ENCODE measurements at places on chromosomes 2 and 18.

GRCh38 chr2:235966396-235966795, 201.8 kb downstream of the GBX2 start:
- DNase-seq: no peak

GRCh38 chr2:46151577-46151976, 145.6 kb upstream of the EPAS1 start:
- no peak for DNase-seq

DNA sequence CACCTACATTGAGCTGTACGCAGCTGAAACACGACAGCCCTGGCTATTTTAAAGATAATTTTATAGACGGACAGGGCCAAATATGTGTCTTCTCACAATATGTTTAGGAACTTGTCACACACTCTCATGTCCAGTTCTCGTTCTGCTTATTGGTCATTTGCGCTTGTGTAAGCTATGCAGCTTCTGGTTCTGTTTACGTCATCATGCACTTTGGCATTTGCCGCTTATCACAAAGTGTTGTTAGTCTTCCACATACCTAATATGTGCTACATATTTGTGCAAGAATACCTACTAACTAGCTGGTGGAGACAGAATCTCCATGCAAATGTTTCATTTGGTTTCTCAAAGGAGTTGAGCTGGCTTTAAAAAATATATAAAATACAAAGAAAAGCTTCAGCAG, 7.5 kb upstream of the ZNF516 start:
- no peak for DNase-seq

DNA sequence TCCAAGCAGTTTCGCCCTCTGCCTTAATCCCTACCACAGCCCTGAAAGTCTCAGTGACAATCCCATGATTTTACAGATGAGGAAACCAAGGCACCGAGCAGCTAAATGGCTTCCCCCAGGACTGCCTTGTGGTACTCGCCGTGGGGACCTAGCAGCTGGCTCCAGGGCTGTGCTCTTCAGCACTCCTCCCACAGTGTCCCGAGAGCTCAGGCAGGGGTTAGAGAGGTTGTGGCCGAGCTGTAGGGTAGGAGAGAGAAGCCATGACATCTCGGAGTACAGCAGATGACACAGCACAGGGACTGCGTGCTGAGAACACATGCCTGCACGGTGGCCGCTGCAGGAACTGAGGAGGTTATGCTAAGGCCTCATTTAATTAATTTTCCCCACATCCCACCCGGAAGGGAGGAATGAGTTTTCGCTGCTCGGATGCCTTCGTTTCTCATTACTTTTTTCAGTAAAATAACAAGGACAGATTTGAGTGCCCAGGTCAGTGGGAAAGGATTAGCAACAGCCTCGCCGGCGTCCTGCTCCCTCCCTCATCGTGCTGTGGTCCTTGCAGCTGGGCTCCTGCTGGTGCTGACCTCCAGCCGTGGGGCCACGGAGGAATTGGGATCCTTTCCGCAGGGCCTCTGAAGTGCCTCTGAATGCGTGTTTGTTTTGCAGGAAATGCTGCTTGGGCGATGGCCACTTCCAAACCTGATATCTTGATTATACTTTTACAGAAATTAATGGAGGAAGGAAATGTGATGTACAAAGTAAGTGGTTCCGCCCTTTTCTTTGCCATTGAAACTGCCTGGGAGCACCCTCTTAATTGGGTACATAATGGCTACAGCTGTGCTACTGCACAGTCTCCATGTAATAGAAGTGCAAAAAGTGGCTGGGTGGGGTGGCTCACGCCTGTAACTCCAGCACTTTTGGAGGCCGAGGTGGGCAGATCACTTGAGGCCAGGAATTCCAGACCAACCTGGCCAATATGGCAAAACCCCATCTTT, 61.2 kb downstream of the WDSUB1 start:
- DNase-seq: no peak

GRCh38 chr2:7377916-7378569, 460.8 kb downstream of the RNF144A start:
- DNase-seq: no peak

DNA sequence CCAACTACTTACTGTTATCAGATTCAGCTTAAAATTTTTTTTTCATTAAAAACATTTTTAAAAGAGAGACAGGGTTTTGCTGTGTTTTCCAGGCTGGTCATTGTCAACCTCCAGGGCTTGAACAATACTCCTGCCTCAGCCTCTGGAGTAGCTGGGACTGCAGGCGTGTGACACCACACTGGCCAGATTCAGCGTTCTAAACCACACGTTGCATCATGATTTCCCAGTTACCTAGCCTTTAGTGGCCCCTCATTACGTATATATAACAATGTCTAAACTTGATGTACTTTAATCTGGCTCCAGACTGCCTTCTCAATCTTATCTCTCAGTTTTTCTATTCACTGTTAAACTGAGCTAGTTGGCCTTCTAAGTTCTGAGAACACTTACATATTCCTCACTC, 89.6 kb downstream of the COMMD1 start:
- no peak for DNase-seq

GRCh38 chr2:128607440-128607839, 288.8 kb upstream of the HS6ST1 start:
- DNase-seq: no peak

- peak; percentile 23 for DNase-seq
Observed at GRCh38 chr2:85589982-85590791, 5.4 kb upstream of the RNF181 start.

DNA sequence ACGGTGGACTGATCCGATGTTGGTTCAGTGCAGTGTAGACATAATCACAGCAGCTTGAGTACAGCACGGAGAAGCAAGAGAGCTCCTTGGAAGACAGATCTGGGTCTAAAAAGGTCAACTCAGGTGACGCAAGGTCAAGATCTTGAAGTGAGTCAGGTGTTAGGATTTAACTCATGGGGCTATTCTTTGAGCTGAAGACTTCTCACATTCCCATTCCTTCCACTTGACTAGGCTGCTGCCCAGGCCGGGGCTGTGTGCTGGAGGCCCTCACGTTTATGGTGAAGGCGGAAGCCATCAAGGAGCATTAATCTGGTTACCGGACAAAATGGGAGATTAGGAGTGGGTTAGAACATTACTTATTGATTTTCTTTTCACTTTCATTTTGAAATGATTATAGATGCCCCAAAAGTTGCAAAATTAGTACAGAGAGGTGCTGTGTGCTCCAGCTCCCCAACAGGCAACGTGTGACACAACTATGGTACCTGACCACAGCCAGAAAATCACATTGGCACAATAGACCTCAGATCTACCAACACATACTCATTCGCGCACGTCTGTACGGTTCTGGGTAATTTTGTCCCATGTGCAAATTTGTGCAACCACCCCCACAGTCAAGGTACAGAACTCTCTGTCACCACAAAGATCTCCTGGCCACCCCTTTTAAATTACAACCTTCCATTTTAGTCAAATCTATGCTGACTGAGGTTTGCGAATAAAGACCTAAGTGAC, 77.6 kb upstream of the SEC11C start:
- no peak for DNase-seq

- no peak for DNase-seq
Observed at GRCh38 chr18:43886341-43886740, 609.1 kb upstream of the SYT4 start.

DNA sequence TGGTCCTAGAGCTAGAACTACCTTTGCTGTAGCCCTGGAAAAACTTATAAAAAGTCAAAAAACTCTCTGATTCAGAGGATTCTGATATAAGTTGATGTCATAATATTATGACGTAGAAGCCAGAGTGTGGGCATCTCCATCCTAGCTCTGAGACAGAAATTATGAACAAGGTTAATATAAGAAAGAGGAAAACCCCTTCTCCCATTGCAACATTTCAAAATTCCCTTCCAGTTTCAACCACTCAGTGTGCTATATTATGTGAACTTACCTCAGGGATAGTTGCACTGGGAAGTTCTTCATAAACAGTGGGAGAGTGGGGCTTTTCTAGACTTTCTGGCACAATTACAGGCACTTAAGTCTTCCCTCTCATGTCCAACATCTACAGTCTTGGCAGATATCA, 171.6 kb downstream of the PIK3C3 start:
- DNase-seq: no peak

DNA sequence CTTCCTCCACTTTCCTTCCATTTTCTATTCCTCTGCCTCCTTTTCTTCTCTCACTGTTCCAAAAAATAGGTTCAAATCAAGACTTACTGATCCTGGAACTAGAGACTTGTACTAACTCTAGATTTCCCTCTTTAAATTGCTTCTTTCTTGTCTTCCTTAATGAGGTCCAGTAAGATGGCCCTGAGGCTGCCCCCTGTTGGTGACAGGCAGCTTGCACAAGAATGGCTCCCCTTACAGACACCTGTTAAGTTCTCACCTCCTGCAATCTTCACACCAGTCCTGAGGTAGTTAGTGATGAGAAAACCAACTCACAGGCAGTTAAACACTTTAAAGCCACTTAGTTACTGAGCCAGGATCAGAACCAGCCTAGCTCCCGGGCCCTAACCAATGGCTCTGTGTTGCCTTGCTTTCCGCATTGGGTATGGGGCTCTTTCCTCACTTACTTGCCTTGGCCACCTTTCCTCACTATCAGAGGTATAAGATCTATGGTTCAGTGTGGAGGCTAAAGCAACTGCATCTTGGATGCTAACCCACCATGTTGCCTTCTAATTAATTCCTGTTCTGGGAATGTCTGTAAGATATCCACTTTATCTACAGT, 130.6 kb downstream of the AKAIN1 start:
- DNase-seq: no peak

GRCh38 chr2:203077451-203077850, 62.8 kb downstream of the NBEAL1 start:
- no peak for DNase-seq

- no peak for DNase-seq
Observed at GRCh38 chr2:10242998-10243925, 59.4 kb upstream of the HPCAL1 start.

- DNase-seq: no peak
Observed at GRCh38 chr18:79625195-79625923, 54.2 kb upstream of the CTDP1 start.

DNA sequence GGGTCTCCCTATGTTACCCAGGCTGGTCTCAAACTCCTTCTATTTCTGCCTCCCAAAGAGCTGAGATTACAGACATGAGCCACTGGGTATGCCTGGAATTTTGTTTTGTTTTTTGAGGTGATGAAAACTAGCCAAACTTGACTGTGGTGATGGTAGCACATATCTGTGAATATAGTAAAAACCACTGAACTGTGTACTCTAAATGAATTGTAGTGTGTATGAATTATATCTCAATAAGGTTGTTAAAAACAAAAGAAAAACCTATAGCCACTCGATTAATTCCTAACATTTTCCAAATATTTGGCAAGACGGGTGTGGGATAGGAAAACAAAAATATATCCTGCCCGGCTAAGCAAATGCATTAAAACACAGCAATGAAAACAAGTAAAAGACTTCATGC, 1302.3 kb upstream of the CHAC2 start:
- DNase-seq: no peak

DNA sequence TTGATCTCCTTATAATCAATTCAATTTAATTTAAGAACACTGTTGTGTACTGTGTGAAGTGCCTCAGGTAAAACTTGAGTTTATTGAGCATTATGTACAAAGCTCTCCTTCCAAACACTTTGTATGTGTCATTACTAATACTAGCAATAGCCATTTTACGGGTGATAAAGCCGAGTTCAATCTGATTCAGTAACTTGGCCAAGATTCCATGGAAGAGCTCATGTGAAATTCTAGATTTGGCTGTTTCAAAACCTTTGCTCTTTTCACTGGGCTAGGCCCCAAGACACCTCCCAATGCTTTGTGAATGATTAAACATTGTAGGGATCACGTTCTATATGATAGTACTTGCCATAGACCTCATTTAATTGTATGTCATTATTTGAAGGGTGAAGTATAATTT, 8.9 kb upstream of the NFE2L2 start:
- no peak for DNase-seq

DNA sequence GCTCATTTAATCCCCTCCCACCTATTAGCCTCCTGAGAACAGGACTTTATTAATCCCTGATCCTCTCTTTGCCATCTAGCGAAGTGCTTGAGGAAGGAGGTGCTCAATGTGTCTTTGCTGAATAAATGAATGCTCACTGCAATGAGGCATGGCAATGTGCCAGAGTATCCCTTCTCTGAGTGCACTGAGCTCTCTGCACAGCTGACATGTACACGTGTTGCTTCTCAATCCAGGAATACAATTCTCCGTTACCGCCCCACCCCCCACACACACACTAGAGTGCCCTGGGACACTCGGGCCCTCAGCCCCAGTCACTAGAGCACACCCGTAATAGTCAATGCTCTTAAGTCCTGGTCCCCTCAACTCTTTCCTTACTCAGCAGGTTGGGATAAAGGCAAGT, 41.4 kb downstream of the FAM178B start:
- peak; percentile 39 for DNase-seq

DNA sequence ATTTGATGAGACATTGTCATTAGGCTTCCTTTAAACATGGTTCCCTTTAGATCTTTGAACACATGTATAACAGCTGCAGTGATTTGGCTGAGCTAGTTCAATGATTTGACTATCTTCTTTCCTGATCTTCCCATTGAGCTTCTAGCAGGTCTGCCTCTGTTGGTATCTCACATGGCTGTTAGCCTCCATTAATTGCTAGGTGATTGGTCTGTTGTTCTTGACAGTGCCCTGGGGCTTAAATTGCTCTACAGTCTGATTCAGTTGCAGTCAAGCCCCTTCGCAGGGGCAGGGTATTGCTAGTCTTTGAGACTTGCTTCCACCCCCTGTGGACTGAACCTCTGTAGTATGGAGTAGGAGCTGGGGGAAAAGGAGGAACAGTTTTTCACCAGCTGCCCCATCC, 24.1 kb downstream of the SKA1 start:
- DNase-seq: no peak

GRCh38 chr18:23306822-23307221, 146.3 kb upstream of the RIOK3 start:
- no peak for DNase-seq

GRCh38 chr2:8132351-8132831, 549.5 kb upstream of the ID2 start:
- peak; percentile 41 for DNase-seq

GRCh38 chr2:12399240-12399639, 317.5 kb upstream of the TRIB2 start:
- no peak for DNase-seq

- no peak for DNase-seq
Observed at GRCh38 chr18:13147130-13147529, 71.4 kb upstream of the LDLRAD4 start.

GRCh38 chr2:57080035-57080434, 896.2 kb downstream of the CCDC85A start:
- no peak for DNase-seq

GRCh38 chr2:137842430-137842829, 121.8 kb upstream of the HNMT start:
- DNase-seq: no peak

GRCh38 chr2:164913640-164914350, 41.5 kb downstream of the SLC38A11 start:
- no peak for DNase-seq

- no peak for DNase-seq
Observed at GRCh38 chr2:85012855-85013254, 41.9 kb downstream of the KCMF1 start.
